ENCODE measurements at places on chromosomes 16 and 17.
A peak's percentile ranks its signal among the peaks of the same experiment; 100 is the strongest.

GRCh38 chr16:79042886-79043285 lies 557.7 kb downstream of the MAF start:
- DNase-seq: no peak

GRCh38 chr17:49035470-49036269 lies 38.5 kb downstream of the IGF2BP1 start:
- peak; percentile 71 for DNase-seq

- DNase-seq: peak; percentile 19
These were observed 262.2 kb upstream of the PMFBP1 start for GRCh38 chr16:72434159-72434558.

DNA sequence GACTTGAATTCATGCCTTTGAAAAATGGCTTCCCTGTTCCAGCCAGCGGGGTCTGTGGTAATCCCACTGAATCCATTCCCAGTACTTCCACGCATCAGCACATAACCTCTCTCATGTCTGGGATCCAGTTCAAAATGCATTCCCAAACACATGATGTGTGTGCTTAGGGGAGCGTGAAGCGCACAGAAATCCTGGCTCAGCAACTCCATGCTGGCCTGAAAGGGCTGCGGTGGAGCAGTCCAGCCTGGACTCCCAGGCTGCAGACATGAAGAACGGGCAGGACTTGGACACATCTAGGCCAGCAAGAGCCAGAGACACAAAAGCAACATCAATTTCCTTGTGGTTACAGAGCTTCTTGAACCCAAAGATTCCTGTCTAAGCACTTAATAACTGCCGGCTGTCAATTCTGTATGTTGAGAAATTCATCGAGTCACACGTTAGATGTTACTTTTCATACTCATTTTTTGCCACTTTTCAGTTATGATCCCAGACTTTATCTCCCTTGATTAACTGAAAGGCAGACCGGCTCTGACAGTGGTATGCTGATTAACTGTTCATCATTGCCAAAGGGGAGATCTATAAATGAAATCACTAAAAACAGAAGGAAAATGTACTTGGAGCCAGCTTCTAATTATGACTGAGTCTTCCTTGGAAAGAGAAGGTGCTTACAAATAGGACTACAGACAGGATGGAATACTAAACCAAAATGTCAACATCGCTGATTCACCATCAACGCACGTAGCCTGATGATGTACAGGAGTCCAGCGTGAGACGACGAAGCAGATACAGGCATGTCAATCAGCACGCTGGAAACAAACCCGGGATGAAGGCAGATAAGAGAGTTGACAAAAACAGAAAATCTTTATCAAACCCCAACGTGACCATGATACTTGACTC lies 23.0 kb downstream of the NSMCE1 start:
- peak; percentile 38 for DNase-seq

GRCh38 chr17:39393736-39394135 lies 7.7 kb downstream of the FBXL20 start:
- DNase-seq: no peak

GRCh38 chr17:3667366-3668278 lies 756 bp downstream of the TAX1BP3 start:
- DNase-seq: peak; percentile 95

GRCh38 chr17:61464130-61464842 lies 12.1 kb downstream of the TBX4 start:
- no peak for DNase-seq

DNA sequence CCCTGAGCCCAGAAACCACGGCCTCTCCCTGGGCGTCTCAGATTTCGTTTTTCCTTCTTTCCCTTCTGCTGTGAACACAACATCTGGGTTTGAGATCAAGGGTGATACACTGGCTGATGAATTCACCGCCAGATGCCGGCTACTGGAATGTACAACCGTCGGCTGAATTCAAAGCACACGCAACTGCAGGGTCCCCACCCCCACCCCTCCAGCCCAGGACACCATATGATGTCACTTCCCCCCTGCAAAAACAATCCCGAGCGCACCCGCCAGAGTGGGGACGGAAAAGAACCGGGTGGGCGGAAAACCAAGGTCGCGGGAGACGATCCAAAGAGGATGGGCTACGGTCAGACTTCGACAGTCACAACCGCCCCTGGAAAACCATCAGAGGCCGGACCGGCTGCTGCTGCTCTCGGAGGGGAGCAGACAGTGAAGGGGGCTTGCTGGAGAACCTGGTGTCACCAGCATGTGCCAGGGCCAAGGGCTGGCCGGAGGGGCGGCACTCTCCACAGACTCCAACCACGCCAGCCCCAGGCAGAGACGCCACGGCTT lies 23.3 kb downstream of the CEP295NL start:
- DNase-seq: peak; percentile 97

- DNase-seq: no peak
These were observed 87.0 kb upstream of the MAF start for GRCh38 chr16:79687249-79688130.

GRCh38 chr17:42404326-42405055 lies 16.2 kb upstream of the STAT3 start:
- DNase-seq: no peak

DNA sequence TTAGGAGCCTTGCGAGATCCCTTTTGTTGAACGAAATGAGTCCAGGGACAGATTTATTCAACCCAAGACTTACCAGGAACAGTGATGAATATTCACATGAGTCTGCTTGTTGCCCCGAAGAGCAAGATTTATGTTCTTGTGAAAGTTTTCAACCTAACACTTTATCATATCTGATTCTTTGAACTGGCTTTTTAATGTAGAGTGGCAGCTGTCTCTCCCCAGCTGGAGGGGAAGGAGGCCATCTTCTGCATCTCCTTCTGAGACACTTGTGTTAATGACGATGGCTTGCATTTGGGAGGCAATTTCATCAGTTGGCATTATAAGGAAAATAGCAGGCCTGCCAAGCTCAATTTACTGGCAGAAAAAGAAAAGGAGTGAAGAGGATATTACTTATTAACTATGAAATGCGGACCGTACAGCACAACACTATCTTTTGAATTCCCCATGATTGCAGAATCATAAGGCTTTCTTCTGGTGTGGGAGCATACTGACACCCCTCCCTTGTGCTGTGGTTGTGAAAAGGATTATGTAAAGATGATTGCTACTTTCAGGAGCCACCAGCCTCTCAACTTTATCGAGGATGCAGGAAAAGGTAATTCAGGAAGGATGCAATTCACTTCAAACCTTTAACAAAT lies 35.7 kb downstream of the SMARCE1 start:
- DNase-seq: no peak

GRCh38 chr16:87276091-87276701 lies 41.0 kb downstream of the C16orf95 start:
- no peak for DNase-seq

GRCh38 chr17:16294560-16294959 lies 58.7 kb downstream of the CENPV start:
- no peak for DNase-seq

DNA sequence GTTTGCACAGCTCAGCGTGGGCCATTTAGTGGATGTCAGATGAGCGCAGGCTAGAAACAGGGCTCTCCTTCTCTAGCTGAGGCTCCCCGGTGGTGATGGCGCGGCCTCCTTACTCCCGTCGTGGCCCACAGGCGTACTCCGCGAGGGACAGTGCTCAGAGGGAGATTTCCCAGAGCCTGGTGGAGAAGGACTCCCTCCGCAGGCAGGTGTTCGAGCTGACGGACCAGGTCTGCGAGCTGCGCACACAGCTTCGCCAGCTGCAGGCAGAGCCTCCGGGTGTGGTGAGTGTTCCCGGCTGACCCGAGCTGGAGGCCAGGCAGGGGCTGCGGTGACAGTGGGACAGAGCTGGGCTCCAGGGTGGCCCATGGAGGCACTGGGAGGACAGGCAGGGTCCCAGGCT lies 21.4 kb downstream of the CARD14 start:
- no peak for DNase-seq

DNA sequence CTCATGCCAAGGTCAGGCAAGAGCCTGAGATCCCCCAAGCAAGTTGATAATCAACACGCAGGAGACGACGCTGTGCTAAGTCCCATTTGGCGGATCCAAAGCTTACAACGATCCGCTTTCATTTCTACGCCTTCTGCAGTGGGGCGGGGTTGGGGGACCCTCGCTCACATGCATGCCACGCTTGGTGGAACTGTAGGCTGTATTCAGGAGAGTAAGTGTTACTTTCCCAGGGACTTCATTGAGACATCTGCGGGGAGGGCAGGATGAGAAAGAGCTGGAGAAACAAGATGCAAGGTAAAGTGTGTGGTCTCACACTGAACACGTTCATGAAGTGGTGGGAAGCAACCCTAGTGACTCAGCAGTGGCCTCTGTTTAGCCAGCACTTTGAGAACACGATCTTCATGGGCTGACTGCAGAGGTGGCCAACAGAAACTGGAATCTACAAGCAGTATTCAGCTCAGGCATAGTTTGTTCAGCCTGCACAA lies 100.5 kb downstream of the XYLT1 start:
- DNase-seq: no peak

- peak; percentile 83 for DNase-seq
These were observed 42.4 kb downstream of the RAI1 start for GRCh38 chr17:17723354-17724261.

- no peak for DNase-seq
These were observed 36.6 kb downstream of the LMF1 start for GRCh38 chr16:934178-934577.

GRCh38 chr17:10121971-10122707 lies 76.3 kb downstream of the GAS7 start:
- no peak for DNase-seq

DNA sequence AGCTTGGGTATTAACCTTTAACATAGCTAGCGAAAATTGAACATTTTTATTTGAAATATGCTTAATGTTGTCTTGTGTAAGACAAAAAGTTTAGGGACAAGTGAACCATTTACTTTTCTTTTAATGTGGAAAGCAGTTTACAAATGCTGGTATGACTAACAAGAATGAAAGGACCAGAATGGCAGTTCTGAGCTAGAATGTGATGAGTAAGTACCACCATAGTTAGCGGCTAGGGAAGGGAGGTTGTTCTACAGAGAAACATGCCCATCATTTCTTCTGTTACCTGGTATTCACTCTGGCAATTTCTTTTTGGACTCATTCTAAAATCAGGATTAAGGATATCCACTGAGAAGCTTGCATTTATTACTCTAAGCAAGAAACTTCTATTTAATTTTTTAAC lies 121.1 kb downstream of the WWOX start:
- no peak for DNase-seq

DNA sequence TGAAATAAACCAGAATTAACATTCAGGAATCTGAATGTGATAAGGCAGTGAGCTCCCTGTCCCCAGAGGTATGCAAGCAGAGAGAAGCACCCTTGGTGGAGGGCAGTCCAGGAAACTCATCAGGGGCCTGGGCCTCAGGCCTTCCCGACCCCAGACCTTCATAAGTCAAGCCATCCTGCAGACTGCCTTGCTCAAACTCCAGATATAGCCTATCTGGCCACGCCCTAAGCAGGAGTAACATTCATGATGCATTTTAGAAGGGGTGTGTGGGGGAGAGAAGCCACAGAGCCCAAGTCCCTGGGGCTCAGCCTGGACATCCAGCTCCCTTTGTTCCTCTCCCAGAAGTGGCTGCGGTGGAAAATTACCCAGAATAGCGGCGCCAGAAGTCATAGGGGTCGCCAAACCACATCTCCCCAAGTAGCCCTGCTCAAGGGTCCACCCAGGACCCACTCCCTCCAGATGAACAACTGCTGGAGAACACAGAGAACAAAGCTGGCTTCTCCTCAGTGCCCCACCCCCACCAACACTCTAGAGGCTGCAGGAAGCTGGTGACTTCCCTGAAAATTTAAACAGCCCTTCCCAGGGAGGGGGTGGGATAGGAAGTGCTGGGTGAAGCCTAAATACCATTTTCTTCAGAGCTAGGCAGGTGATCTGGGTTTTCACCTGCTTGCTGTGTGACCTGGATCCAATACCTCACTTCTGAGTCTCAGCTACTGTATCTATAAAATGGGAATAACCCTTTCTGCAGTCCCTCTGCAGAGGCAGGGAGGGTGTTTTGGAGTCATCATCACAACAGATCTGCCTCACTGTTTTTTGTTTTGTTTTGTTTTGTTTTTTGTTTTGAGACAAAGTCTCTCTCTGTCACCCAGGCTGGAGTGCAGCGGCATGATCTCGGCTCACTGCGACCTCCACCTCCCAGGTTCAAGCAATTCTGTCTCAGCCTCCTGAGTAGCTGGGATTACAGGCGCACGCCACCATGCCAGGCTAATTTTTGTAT lies 1.5 kb upstream of the SREBF1 start:
- DNase-seq: peak; percentile 41

- DNase-seq: no peak
These were observed 157.9 kb downstream of the TOX3 start for GRCh38 chr16:52389045-52389444.

- DNase-seq: peak; percentile 90
These were observed 1.1 kb upstream of the PLEKHG4 start for GRCh38 chr16:67277999-67278772.

- DNase-seq: peak; percentile 78
These were observed 767 bp downstream of the SYNGR2 start for GRCh38 chr17:78168903-78169793.

DNA sequence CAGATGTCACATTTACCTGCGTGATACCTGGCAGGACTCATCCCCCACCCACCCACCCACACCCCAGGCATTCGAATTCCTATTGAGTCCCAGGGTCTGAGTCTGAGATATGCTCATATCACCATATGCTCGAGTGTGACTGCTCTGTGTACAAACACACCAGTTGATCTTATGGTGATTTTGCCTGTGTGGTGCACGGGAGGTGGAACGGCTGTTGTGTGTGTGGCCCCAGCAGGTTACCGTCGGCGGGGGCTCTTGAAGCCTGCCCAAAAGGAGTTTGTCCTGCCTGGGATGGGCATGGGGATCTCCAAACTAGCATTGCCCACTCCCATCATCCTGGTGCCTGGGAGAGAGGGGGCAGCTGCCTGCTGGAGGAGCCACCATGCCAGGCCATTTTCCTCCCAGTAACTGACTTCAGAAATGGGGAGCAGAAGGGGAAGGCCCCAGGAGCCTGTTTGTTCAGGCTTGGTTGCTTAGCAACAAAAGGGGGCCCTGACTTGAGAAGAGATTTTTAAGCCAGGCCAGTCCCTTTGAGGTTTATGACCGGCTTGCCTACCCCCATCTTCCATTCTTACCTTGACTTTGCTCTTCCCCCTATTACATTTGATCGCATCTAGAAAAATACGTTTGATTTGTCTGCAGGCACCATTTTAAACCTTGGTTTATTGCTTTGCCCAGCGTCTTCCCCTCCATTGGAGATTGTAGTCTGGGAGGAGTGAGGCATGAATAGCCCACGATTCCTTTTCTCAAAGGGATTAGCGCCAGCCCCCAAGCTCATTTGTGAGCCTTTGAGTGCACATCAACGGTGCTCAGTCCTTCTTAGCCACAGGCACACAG lies 217.7 kb downstream of the CCDC182 start:
- no peak for DNase-seq

Measured in ELR (cell line).